Activated naive CD8-positive, alpha-beta T cell treated with anti-CD3 and anti-CD28 coated beads for 36 hours (primary cell): ENCODE measurements at places on chromosomes 6 and 20. TPM values are rescaled to one million over a fixed set of nuclear protein-coding genes. Genes with fewer than 3 reads are reported as not detected.
A peak's percentile ranks its signal among the peaks of the same experiment; 100 is the strongest.

DNA sequence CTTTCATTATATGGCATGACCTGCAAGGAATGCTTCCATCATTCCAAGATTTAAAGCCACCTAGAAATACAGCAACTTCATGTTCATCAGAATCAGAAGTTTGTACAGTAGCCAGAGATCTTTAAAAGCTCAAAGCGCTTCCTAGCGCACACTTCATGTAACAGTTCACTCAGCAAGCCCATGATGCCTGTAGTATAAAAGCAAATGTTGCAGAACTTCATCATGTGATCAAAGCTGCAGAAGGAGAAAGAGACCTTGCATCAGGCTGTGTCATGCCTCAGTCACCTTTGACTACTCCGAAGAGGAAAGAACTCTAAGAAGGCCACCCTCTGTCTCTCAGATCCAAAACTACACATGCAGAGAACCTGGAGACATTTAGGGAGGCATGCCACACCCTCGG is 78.5 kb downstream of the AGPAT4 start:
- DNase-seq, result no peak
- no peak overlapping the region for H3K27ac ChIP-seq
- peaks cover 9% of the 10 kb centered on the region for H3K36me3 ChIP-seq
- H3K4me1 ChIP-seq, result no peaks in the 10 kb centered on the region

DNA sequence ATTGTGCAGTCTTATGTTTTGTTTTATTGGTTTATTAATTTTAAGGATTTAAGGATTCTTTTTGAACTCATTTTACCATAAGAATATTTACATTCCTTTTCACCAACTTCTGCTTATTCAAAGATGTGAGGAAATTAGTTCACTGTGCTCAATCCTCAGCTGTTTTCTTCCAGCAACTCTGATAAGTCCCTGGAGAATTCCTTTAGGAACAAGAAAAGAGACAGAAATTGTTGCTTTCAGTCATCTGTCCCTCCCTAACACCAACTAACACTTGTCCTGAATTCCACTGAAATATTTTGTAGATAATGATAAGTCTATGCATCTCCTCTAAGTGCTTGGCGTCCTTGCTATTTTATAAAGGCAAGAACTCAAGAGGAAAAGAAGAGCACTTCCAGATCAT is 334.8 kb upstream of the MARCKS start:
- no peak for DNase-seq
- no peak overlapping the region for H3K27ac ChIP-seq
- H3K4me3 ChIP-seq, result no peak overlapping the region
- no peaks in the 10 kb centered on the region for H3K27me3 ChIP-seq

DNA sequence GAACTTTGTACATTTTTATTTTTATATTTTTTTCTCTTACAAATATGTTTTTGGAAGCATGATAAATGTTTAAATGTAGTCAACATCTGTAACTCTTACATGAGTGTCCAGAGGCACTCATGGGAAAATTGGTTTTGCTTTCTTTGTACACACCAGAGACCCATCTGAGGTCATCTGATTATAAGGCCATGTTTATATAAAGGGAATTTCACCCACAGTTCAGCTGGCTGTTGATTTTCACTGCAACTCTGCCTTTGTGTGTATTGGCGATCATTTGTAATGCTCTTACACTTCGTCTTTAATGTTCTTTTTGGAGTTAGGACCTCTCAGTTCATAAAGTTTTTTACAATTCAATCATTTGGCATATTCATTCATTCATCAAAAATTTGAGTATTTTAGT is 28.1 kb downstream of the RIOK1 start:
- no peaks in the 10 kb centered on the region for H3K4me1 ChIP-seq
- H3K27ac ChIP-seq, result no peak overlapping the region
- H3K27me3 ChIP-seq, result no peaks in the 10 kb centered on the region
- no peak for DNase-seq
- peaks cover 29% of the 10 kb centered on the region for H3K36me3 ChIP-seq

GRCh38 chr20:4299773-4300172 is 284.4 kb upstream of the RNF24 start:
- H3K27me3 ChIP-seq, result peaks cover 36% of the 10 kb centered on the region
- no peaks in the 10 kb centered on the region for H3K4me1 ChIP-seq
- no peaks in the 10 kb centered on the region for H3K36me3 ChIP-seq
- no peak overlapping the region for H3K4me3 ChIP-seq
- no peak overlapping the region for H3K27ac ChIP-seq

MEP1A gene
- total RNA-seq, result not detected

DNA sequence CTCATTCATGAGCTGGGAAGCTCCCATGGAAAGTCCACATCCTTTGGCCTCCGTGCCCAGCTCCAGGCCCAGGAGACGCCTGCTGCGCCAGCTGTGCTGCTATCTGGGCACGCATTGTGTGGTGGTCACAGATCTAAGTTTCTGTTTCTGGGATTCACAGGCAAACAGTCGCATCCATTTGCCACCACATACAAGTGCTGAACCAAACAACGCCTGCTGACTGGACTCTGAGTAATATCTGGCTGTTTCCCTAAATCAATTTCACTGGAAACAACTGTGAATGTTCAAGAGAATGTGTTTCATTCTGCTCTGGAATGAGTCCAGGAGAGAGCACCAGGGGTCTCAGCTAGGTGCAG is 45.5 kb downstream of the IRF4 start:
- H3K27me3 ChIP-seq, result no peaks in the 10 kb centered on the region
- H3K36me3 ChIP-seq, result no peaks in the 10 kb centered on the region
- no peak for DNase-seq
- no peak overlapping the region for H3K27ac ChIP-seq
- H3K4me1 ChIP-seq, result peaks cover 27% of the 10 kb centered on the region
- H3K4me3 ChIP-seq, result no peak overlapping the region

DNA sequence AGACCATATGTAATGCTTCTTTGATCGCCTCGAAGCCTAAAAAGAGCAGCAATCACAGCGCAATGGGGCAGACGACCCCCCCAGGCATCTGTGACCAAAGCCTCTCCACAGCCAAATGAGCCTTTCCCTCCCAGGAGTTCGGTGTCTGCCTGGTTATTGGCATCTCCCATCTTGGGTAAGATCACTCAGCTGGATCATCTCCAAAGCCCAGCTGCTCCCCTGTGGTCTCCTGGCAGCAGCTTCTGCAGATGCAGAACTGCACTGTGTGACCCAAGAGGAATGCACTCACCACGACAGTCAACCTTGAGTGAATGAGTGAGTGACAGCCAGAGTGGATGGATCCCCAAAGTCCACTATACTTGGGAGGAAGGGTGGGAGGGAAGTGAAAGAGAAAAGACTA is 44.8 kb upstream of the IYD start:
- peaks cover 3% of the 10 kb centered on the region for H3K27me3 ChIP-seq
- H3K4me3 ChIP-seq, result no peak overlapping the region
- H3K4me1 ChIP-seq, result no peaks in the 10 kb centered on the region
- DNase-seq, result no peak
- H3K36me3 ChIP-seq, result no peaks in the 10 kb centered on the region
- H3K27ac ChIP-seq, result no peak overlapping the region

DNA sequence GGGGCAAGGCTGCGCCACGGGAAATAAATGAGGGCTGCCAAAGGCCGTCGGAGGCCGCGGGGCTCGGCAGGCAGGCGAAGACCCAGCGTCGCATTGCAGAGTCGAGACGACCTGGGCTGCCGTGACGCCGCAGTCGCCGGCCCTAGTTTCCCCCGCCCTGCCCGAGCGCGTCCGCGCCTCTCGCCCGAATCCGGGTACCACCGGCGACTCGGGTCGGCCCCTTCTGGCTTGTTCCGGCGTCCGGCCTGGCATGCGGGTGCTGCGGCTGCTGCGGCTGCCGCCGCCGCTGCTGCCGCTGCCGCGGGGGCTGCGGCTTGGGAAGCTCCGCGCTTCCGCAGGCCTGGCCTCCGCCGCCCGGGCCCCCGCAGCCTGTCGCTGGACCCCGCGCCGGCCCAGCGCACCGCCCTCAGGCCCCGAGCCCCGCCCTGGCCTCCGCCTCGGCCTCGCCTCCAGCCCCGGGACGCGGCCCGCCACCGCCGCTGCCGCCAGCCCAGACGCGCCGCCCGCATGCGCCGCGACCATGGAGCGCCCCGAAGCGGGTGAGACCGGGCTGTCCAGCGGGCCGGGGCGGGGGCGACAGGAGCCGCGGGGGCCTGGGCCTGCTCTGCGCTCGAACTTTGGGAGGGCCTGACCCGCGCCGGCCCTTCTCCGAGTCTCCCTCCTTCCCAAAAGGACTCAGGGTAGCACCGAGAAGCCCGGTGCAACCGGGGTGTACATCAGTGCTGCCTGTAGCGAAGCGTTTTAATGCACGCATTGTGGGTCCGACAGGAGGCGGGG is at the start of gene AKAP7:
Gene AKAP7 (plus strand): TSS at position 224 of the 777 bp plus-strand sequence. CDS start 297 bp downstream, at position 521.
- peak; percentile 77 for DNase-seq
- peak within 1 kb of the TSS; percentile 91 for H3K4me3 ChIP-seq
- H3K27me3 ChIP-seq, result no peaks in the 10 kb centered on the region

DNA sequence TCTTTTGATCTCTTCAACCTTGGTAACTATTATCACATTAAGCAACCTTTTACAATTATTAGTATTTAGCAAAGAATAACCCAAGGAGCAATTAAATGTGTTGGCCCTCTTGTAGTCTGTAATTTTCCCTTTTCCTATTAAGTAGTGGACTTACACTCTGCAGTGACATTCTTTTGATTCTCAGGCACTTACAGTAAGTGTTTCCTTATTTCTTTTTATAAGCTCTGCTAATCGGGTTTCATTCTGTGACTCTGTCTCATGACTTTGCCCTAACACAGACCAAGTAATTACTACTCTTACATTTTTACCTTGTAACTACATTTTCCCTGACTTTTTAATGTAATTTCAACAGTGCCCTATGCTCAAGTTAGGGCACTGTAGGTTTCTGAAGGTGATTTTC is 104.0 kb upstream of the EPHA7 start:
- H3K36me3 ChIP-seq, result no peaks in the 10 kb centered on the region
- H3K4me3 ChIP-seq, result no peak overlapping the region
- no peaks in the 10 kb centered on the region for H3K27me3 ChIP-seq
- H3K27ac ChIP-seq, result no peak overlapping the region
- no peaks in the 10 kb centered on the region for H3K4me1 ChIP-seq
- DNase-seq, result no peak

DNA sequence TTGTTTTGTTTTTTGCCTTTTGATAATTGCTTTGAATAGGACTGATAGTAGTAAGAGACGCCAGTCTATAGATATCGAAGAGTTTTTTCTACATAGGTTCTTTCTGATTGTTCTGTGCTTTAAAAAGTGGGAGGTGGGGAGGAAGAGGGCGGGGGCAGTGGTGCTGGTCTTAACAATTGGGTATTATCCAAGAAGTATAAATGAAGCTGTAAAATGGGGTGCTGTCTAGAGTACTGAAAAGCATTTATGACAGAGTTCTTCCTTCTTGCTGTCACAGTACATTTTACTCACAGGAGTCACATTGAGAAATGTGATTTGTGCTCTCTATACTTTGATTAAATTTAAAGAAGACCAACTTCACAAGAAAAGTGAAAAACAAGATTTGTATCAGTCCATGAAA is 41.0 kb downstream of the MAPK14 start:
- peaks cover 48% of the 10 kb centered on the region for H3K4me1 ChIP-seq
- H3K27me3 ChIP-seq, result no peaks in the 10 kb centered on the region
- no peak overlapping the region for H3K4me3 ChIP-seq
- peaks cover 11% of the 10 kb centered on the region for H3K36me3 ChIP-seq
- no peak overlapping the region for H3K27ac ChIP-seq

DNA sequence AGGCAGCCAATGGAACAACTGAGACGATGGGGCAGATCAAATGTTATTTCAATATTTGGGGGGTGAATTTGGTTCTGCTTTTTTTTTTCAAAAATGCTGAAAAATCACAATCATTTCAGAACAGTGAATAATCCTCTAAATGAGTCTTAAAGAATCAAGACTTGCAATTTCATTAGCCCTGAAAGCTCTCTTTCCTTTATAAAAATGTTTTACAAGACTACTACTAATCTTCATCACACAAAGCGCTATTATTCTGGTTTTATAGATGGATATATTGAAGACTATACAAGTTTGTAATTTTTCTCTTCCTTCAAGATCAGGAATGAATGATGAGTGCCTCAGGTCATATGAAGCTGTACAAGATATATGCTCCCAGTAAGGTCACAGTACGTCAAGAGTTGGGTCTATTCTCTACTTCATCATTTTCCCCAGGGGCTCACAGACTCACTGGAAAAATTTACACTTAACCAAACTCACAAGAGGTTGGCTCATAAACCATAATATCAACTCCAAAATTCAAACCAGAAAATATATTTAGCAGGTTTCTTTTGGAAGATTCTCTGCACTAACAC is 19.5 kb downstream of the RNF24 start:
- no peak overlapping the region for H3K4me3 ChIP-seq
- no peak for DNase-seq
- H3K4me1 ChIP-seq, result peaks cover 42% of the 10 kb centered on the region
- peaks cover 1% of the 10 kb centered on the region for H3K36me3 ChIP-seq

DNA sequence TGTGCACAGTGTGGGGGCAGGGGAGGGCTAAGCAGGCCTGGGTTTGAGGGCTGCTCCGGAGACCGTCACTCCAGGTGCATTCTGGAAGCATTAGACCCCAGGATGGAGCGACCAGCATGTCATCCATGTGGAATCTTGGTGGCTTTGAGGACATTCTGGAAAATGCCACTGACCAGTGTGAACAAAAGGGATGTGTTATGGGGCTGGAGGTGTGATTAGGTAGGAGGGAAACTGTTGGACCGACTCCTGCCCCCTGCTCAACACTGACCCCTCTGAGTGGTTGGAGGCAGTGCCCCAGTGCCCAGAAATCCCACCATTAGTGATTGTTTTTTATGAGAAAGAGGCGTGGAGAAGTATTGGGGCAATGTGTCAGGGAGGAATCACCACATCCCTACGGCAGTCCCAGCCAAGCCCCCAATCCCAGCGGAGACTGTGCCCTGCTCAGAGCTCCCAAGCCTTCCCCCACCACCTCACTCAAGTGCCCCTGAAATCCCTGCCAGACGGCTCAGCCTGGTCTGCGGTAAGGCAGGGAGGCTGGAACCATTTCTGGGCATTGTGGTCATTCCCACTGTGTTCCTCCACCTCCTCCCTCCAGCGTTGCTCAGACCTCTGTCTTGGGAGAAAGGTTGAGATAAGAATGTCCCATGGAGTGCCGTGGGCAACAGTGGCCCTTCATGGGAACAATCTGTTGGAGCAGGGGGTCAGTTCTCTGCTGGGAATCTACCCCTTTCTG is 44.0 kb upstream of the TTPAL start:
- H3K4me1 ChIP-seq, result no peaks in the 10 kb centered on the region
- H3K36me3 ChIP-seq, result no peaks in the 10 kb centered on the region
- peaks cover 8% of the 10 kb centered on the region for H3K27me3 ChIP-seq
- no peak overlapping the region for H3K4me3 ChIP-seq

- no peak overlapping the region for H3K27ac ChIP-seq
- peaks cover 4% of the 10 kb centered on the region for H3K36me3 ChIP-seq
- H3K27me3 ChIP-seq, result no peaks in the 10 kb centered on the region
These were observed 15.8 kb downstream of the MPC1 start for GRCh38 chr6:166366921-166367320.

GRCh38 chr6:34005901-34006531 is 139.9 kb downstream of the GRM4 start:
- H3K27me3 ChIP-seq, result no peaks in the 10 kb centered on the region
- peak overlapping the region; percentile 26 for H3K27ac ChIP-seq
- no peaks in the 10 kb centered on the region for H3K36me3 ChIP-seq
- H3K4me3 ChIP-seq, result no peak overlapping the region
- H3K4me1 ChIP-seq, result no peaks in the 10 kb centered on the region

ENPP5 gene
- 0.33 TPM for total RNA-seq
